Activated T-helper 1 cell treated with Interleukin-2 at 50 U/mL for 16 hours (primary cell): ENCODE measurements at places on chromosomes 16 and 17.

DNA sequence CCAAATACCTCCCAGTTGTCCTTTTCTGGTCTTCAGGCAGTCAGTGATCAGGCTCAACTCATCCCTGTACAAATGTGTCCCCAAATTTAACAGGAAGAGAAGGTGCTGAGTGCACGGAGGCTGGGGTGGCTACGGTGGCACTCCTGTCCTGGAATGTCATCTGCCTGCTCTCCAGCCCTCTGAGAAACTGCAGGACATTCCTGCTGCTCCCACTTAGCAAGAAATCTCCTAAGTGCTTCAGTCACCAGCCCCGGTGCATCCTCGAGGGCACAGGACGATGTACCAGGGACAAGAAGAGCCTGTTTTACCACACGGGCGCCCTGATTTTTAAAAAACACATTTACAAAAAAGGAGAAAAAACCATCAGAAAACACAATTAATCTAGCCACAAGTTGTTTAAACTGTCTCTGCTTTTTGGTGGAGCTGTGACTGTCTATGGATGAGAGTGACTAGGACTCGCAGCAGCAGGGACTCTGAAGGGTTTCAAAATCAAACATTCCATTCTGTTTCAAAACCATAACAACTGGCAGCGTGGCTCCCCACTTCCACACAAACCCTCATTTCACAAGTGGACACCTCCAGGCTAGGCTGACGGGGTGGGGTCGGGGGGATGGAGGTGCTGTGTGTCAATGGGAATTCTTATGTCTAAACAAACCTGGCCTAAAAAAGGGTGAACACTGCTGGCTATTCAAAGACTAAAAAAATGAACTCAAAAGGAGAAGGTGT is 65.3 kb upstream of the CNEP1R1 start:
- no peak for DNase-seq

GRCh38 chr17:45127548-45128300 is 4.6 kb downstream of the PLCD3 start:
- DNase-seq, result no peak

DNA sequence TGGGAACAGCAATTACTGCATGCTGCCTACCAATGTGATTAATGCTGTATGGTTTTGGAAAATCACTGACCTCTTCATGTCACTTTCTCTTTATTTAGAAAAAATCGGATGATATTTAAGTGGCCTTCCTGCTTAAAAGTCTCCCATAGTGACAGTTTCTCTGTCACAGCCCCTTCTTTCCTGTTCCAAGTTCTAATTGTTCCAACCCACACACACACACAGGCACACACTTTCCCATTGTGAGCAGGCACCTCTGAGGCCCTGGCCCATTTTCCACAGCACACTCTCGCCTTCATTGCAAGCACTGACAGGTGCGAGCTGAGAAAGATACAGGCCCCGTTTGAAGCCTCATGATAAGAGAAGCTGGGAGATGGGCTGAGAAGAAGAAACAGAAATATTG is 505.9 kb downstream of the HS3ST4 start:
- no peak for DNase-seq

- DNase-seq, result no peak
Measured at GRCh38 chr17:11086646-11087340, 154.2 kb upstream of the SHISA6 start.

DNA sequence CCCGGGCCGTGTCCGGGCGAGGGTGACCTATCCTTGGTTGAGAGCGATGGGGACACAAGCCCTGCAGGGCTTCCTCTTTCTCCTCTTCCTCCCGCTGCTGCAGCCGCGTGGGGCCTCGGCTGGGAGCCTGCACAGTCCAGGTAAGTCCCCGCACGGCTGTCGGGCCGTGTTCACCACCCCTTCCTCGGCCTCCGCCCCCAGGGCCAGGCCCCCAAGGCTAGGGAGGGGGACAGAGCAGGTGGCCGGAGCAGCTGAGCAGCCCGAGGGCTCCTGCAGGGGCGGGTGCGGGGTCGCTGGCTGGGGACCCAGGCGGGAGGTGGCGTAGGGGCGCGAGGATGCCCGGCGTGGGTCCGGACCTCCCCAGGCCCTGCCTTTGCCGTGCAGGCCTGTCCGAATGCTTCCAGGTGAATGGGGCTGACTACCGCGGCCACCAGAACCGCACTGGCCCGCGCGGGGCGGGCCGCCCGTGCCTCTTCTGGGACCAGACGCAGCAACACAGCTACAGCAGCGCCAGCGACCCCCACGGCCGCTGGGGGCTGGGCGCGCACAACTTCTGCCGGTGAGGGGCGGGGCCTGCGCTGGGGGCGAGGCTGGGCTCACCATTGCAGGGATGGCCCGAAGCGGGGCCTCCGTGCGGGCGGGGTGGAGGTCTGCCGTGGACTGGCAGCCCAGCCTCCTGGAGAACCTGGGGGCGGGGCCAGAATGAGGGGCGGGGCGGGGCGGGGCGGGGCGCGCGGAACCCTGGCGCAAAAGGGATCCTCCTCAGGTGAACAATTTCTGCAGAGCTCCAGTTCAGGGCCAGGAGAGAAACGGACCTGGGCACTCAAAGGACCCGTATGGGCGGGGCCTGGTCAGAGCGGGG is 631 bp downstream of the KREMEN2 start:
- DNase-seq, result peak; percentile 30

DNA sequence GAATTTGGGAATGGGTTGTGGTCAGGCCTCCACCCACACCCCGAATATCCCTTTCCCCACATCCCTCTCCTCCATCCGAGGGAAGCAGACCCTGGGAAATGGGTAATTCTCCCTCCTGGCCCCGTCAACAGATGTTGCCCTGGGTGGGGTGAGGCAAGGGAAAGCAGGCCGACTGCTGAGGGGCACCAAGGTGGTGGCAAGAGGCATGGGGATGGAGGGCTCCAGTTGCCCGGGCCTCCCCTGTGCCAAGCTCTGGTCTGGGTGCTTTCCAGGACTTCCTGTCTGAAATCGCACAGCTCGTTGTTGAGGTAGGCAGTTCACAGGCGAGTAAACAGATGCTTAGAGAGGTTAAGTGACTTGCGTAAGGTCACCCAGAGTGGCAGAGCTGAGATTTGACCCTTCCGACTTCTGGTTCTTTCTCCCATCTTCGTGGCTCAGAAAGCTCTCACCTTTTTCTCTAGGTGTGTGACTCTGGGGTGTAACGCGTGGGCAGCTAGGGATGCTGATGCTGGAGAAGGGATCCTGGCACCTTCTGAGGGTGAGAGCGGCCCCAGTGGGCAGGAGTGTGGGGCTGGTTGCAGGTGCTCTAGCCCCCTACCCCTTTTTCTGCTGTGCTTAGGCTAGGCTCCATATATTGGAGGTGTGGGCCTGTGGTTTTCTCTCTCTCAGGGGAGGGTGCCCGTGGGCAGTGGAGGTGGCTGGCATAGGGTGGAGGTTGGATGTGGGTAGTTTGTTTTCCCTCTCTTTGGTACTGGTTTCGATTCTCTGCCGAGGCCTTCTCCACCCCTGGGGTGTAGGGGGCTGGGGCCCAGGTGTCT is 17.2 kb downstream of the RARA start:
- DNase-seq, result peak; percentile 38
